Progenitor cell of endocrine pancreas (in vitro differentiated cells): ENCODE measurements at places on chromosomes 16 and 17. TPM values are rescaled to one million over a fixed set of nuclear protein-coding genes. Genes with fewer than 3 reads are reported as not detected.

The CCL11 gene
- not detected in 2 replicates for total RNA-seq

The FAM222B gene
- total RNA-seq, result 48.9 and 58.7 TPM in 2 replicates

The LRRC36 gene
- total RNA-seq, result 1.6 and 2.3 TPM in 2 replicates

The FOXJ1 gene
- 18.6 and 19.0 TPM in 2 replicates for total RNA-seq

The TMEM238L gene
- total RNA-seq, result not detected in 2 replicates

The MPP2 gene
- 5.4 and 6.4 TPM in 2 replicates for total RNA-seq

The KRT20 gene
- total RNA-seq, result not detected in 2 replicates

The TPSG1 gene
- total RNA-seq, result not detected in 2 replicates

The SEZ6 gene
- 9.8 and 10.1 TPM in 2 replicates for total RNA-seq

The AURKB gene
- total RNA-seq, result 52.7 and 54.9 TPM in 2 replicates

The TRIM37 gene
- 25.9 and 28.8 TPM in 2 replicates for total RNA-seq

The PRSS8 gene
- 107 and 111 TPM in 2 replicates for total RNA-seq

The BRIP1 gene
- 13.5 and 14.3 TPM in 2 replicates for total RNA-seq

The TMEM94 gene
- 168 and 197 TPM in 2 replicates for total RNA-seq

The CORO7 gene
- 25.7 and 35.2 TPM in 2 replicates for total RNA-seq

The TLCD3A gene
- 27.2 and 28.0 TPM in 2 replicates for total RNA-seq
